Activated naive CD4-positive, alpha-beta T cell treated with anti-CD3 and anti-CD28 coated beads, Interleukin-2, amount 50 U/mL, for 72 hours (primary cell): ENCODE measurements at places on chromosomes 11 and 22.

GRCh38 chr11:2453436-2453835 lies 8.6 kb downstream of the KCNQ1 start:
- DNase-seq: no peak

- peak; percentile 64 for DNase-seq
These were observed 545 bp upstream of the TIRAP start for GRCh38 chr11:126282361-126282735.

- DNase-seq: no peak
These were observed 1184.7 kb upstream of the TENM4 start for GRCh38 chr11:80625563-80625962.

DNA sequence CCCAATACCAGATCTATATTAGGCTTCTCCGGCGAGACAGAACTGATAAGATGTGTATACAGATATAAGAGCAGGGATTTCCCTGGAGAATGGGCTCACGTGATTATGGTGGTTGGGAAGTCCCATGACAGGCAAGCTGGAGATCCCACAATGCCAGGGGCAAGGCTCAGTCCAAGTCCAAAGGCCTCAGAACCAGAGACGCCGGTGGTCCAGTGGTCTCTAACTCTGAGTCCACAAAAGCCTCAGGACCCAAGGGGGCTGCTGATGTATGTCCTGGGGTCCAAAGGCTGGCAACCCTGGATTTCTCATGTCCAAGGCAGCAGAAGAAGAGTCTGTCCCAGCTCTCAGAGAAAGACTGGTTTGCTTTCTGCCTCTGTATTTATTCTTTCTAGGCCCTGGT lies 15.8 kb upstream of the OSBPL5 start:
- DNase-seq: no peak

DNA sequence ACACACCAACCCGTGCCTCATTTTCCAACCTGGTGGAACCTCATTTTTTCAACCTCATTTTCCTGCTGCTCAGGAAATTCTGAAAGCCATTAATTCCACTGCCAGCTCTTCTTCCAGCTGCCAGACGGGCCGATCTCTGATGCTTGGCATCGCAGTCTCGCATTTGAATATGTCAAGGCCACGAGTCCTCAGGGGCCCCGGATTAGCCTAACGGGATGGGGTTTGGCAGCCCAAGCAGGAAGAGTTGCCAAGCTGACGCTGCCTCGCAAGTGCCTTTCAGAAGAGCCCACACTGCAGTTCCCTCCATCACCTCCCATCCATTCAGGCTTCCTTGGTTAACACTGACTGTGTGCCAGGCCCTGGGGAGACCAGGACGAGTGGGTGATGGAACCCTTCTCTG lies 8.7 kb downstream of the RASD2 start:
- DNase-seq: no peak

DNA sequence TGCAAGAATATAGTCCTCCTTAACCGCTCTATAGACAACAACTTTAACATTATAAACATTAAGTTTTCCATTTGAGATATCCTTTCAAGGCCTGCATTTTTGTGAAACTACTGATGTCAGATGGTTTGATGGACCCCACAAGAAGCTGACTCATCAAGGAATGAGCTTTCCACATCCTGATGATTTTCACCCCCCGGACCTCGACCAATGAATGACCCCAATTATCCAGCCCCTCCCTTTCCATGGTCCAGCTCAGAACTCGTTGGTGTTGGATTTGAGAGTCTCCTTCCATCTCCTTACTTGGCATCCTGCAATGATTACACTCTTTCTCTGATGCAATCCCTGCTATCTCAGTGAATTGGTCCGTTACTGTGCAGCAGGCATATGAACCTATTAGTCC lies 31.8 kb upstream of the GUCY1A2 start:
- DNase-seq: no peak

- no peak for DNase-seq
These were observed 51.3 kb upstream of the HMGXB4 start for GRCh38 chr22:35205961-35206360.

DNA sequence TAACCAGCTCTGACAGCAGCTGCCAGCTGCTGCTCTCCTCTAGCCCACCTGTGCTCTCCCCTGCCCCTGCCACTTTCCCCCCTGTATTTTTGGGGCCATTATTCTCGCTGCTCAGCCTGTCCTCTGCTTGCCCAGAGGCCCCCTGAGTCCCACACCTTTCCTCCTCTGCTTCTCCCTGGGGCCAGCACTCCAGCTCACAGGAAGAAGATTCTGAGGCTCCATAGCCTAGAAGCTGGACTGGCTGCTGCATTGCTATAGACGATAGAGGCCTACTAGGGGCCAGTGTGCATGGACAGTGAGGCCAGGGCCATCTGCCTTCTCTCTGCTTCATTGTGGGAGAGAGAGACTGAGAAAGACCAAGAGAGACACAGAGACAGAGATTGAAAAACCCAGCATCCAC lies 679 bp downstream of the OMP start:
- DNase-seq: no peak

- no peak for DNase-seq
These were observed 780 bp downstream of the TRIM44 start for GRCh38 chr11:35663408-35663702.

- DNase-seq: no peak
These were observed 8.1 kb downstream of the FLI1 start for GRCh38 chr11:128701936-128702335.

- no peak for DNase-seq
These were observed 165.0 kb downstream of the SOX6 start for GRCh38 chr11:16191212-16191867.

DNA sequence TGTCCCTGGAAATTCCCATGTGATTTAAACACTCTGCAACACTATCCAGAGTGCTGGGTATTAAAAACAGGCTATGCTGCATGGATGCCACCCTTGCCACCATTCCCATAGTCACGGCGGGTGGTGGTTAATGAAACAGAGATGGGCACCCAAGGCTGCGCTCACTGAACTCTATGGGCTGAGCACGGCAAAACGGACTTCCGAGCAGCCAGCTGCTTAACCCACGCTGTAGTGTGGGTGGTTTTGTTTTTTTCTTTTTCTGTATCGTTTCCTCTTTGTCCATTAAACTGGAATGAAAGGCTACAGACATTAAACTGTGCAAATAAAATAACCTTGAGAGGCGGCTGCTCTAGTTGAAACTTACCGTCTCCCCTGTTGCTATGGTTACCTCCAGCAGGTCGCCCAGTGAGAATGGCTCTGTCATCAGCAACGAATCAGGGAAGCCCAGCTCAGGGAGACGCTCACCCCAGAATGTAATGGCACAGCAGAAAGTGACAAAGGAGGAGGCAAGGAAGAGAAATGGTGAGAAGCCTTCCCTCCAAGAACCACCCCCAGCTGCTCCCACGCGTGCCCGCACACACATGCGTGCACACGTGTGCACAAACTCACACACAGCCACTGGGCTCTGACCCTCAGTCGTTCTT lies 102.1 kb downstream of the C11orf91 start:
- no peak for DNase-seq

- DNase-seq: no peak
These were observed 88.2 kb downstream of the SWAP70 start for GRCh38 chr11:9752091-9752490.

- no peak for DNase-seq
These were observed 13.8 kb downstream of the BMAL1 start for GRCh38 chr11:13291361-13291760.

GRCh38 chr11:65896034-65896999 lies 3.9 kb downstream of the FOSL1 start:
- no peak for DNase-seq

DNA sequence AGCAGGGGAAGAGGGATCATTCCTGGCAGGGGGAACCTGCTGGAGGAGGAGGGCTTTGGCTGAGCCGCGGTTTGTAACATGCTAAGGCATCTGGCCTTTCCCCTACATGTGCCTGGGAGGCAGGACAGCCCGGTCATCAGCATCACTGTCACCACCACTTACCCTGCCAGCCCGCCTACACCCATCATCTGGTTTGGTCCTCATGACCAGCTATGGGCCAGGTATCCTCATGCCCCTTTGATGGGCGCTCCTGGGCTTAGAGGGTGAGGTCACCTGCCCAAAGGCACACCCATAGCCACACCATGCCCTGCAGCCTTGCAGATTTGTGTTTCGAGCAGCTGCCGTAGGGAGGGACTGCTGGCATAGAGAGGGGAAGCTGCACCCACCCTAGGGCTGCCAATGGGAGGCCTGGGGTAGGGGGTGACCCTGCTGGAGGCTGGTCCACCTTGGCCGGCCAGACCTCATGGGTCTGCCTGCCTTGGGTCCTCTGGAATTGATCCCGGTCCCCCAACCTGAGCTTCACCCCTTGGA lies 2.6 kb downstream of the MRGPRF start:
- no peak for DNase-seq
